ENCODE measurements at places on chromosomes 3 and 15.

DNA sequence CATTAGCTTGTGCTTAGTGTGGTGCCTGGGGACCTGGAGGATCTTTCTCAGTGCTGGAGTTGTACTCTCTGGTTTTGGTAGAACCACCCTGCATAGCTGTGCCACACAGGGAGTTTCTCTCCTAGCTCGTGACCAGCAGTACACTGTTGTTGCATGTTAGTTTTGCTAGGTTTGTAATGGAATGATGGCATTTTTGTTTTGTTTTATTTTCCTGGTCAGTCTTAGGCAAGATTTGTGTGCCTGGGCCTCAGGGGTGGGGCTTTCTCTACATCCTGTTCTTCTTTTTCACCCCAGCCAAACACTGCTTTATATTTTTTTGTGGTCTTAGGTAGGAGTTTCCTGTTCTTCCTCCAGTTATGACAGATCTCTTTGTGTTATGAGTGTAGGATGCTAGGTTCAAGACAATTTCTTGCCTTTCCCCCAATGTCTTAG lies 534.5 kb upstream of the KCNMB2 start:
- no peak for DNase-seq

DNA sequence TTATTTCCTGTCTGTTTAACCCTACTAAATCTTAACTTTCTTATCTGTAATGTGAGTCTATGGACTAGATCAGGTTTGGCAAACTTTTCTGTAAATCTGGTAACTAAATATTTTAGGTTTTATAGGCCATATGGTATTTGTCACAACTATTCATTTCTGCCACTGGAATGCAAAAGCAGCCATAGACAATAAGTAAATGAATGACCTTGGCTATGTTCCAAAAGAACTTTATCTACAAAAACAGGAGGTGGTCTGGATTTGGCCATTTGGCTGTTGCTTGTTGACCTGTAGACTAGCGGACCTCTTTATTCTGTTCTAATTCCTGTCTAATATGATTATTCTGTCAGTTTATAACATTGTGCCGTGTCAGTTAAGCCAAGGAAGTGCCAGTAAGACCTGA lies 314.2 kb downstream of the LPP start:
- no peak for DNase-seq

DNA sequence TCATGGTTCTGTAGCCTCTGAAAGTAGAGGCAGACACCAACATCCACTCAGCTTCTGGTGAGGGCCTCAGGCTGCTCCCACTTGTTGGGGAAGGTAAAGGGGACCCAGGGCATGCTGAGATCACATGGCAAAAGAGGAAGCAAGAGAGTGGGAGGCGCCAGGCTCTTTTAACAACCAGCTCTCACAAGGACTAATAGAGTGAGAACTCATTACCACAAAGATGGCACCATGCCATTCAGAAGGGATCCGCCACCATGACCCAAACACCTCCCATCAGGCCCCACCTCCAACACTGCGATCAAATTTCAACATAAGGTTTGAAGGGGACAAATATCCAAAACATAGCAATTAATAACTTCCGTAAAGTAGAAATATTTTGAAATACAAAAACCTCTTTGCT lies 192.3 kb downstream of the OCA2 start:
- no peak for DNase-seq

- DNase-seq = no peak
Observed at GRCh38 chr3:12751571-12751970, 7.5 kb downstream of the TMEM40 start.

- no peak for DNase-seq
Observed at GRCh38 chr3:88005066-88005465, 53.7 kb downstream of the CGGBP1 start.

GRCh38 chr15:69380100-69380725 lies 33.9 kb upstream of the KIF23 start:
- no peak for DNase-seq

GRCh38 chr15:34693053-34693744 lies 61.6 kb downstream of the GJD2 start:
- DNase-seq = no peak

DNA sequence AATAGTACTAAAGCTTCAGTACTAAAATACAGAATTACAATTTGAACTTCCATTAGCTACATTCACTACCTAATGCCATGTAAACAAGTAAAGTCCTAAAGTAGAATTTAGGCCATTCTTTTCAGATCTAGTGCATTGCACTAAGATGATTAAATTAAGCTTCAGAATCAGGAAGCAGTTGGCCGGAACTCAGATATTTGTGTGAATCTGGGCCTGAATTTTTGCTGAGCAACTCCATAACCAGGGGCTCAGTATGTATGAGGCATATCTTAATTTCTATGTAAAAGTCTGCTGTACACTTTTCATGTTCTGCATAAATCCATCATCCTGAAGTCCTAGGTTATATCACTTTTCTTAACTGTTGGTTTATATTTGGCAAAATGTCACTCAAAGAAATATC lies 246.4 kb downstream of the RBMS3 start:
- DNase-seq = no peak
